Small intestine (tissue), 16 donors: ENCODE measurements at places on chromosomes 3 and 15. TPM values are rescaled to one million over a fixed set of nuclear protein-coding genes. Genes with fewer than 3 reads are reported as not detected.
A peak's percentile ranks its signal among the peaks of the same experiment; 100 is the strongest.

KLHL6 gene
- 1.9 TPM for polyA plus RNA-seq

MEX3B gene
- polyA plus RNA-seq: 0.95 TPM

CEMIP gene
- polyA plus RNA-seq: 0.96 TPM

RTP1 gene
- not detected for polyA plus RNA-seq

SNTN gene
- polyA plus RNA-seq: 0.09 TPM

ADAMTSL3 gene
- 1.6 TPM for polyA plus RNA-seq

CRBN gene
- 49.4 TPM for polyA plus RNA-seq

XCR1 gene
- under 0.01 TPM for polyA plus RNA-seq

STRC gene
- 0.31 TPM for polyA plus RNA-seq

TMC3 gene
- not detected for polyA plus RNA-seq

IMPG2 gene
- 0.66 TPM for polyA plus RNA-seq

RASL12 gene
- 7.7 TPM for polyA plus RNA-seq

TJP1 gene
- polyA plus RNA-seq: 19.5 TPM

COL6A5 gene
- polyA plus RNA-seq: 0.01 TPM

ZPLD1 gene
- polyA plus RNA-seq: 0.43 TPM

DNA sequence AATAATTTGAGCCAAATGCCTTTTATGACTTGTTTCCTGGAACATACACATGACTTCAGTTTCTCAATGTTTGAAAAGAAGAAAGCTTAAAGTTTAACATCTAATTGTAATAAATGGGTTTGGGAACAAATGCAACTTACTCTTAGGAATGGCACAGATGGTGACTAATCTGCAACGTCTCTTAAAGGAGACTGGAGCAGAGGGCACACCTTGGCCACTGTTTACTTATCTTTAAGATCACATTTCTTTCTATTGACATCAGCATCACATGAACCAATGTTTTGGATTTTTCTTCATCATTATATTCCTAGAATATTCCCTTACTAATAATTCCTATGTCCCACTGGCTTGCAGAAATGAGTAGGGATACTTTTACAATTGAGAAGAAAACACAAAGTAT lies 229.5 kb downstream of the CHL1 start:
- no peaks in the 10 kb centered on the region for H3K27me3 ChIP-seq
- H3K4me3 ChIP-seq: no peak overlapping the region
- H3K36me3 ChIP-seq: no peaks in the 10 kb centered on the region
- no peak overlapping the region for H3K27ac ChIP-seq

- H3K36me3 ChIP-seq: no peaks in the 10 kb centered on the region
- H3K27ac ChIP-seq: no peak overlapping the region
- DNase-seq: no peak
- H3K27me3 ChIP-seq: no peaks in the 10 kb centered on the region
- no peaks in the 10 kb centered on the region for H3K4me1 ChIP-seq
These were observed 294.2 kb upstream of the TBL1XR1 start for GRCh38 chr3:177491296-177492032.

DNA sequence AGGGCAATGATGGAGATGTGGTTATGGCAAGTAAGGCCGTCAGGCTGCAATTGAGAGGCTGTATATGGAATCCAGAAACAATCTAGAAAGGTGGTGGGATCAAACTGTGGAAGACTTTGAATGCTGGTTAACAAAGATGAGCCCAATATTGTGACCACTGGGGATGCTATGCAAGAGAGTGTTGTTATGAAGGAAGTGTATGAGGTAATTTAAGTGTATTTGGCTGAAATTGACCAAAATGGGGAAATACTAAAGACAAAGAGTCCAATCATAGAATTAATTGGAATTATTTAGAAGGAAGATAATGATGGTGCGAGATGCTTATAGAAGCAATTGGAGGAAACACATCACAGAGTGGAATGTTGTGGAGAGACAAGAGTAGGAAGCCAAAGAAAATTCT lies 24.5 kb downstream of the BTLA start:
- no peak overlapping the region for H3K27ac ChIP-seq
- H3K4me3 ChIP-seq: no peak overlapping the region
- no peaks in the 10 kb centered on the region for H3K27me3 ChIP-seq
- no peaks in the 10 kb centered on the region for H3K4me1 ChIP-seq
- DNase-seq: no peak

DNA sequence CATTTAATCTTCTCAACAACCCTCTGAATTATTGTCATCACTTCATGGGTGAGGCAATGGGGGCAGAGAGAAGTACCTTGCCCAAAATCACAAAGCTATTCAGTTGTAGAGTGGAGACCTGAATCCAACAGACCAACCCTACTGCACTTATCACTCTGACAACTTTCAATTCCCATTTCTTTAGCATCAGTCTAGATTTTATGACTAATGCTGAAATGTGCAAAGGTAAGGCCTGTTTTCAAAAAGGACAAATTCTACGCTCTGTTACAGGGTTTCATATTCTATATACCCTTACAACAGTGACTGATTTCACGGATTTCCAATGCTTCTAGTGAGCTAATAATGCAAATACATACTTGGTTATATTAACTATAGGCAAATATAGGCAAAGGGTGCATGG lies 286.0 kb downstream of the ADAMTS17 start:
- no peak overlapping the region for H3K27ac ChIP-seq
- no peaks in the 10 kb centered on the region for H3K27me3 ChIP-seq
- no peaks in the 10 kb centered on the region for H3K36me3 ChIP-seq
- no peaks in the 10 kb centered on the region for H3K4me1 ChIP-seq

DNA sequence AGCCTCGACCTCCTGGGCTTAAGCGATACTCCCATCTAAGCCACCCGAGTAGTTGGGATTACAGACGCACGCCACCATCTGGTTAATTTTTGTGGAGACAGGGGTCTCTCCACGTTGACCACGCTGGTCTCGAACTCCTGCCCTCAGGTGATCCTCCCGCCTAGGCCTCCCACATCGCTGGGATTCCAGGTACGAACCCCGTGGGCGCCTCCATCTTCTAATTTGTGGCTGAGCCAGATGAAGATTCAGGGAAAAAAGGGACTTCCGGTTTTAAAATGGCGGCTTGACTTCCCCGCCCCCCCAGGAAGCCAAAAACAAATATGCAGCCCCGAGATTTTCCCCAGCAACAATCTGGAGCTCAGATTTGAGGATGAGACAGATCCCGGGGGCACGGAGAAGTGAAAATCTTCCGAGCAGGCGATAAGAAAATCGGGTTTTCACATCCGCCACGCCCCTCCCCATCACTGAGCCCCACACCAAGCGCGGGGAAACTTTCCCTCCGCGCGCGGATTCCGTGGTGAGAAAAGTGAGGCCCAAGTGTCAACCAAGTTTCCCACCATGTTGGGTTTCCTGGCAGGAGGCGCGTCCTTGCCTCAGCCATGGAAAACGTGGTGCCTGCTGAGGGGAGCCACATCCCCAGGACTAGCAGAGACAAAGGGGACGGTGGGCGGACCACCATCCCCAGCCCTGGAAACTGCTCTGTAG lies 15.4 kb downstream of the CHST14 start:
- no peak overlapping the region for H3K4me3 ChIP-seq
- no peaks in the 10 kb centered on the region for H3K4me1 ChIP-seq
- DNase-seq: no peak
- no peak overlapping the region for H3K27ac ChIP-seq
- no peaks in the 10 kb centered on the region for H3K27me3 ChIP-seq

GRCh38 chr3:188233320-188233719 lies 79.4 kb downstream of the LPP start:
- no peaks in the 10 kb centered on the region for H3K27me3 ChIP-seq
- H3K4me1 ChIP-seq: peaks cover under 1% of the 10 kb centered on the region
- DNase-seq: no peak
- no peaks in the 10 kb centered on the region for H3K36me3 ChIP-seq

DNA sequence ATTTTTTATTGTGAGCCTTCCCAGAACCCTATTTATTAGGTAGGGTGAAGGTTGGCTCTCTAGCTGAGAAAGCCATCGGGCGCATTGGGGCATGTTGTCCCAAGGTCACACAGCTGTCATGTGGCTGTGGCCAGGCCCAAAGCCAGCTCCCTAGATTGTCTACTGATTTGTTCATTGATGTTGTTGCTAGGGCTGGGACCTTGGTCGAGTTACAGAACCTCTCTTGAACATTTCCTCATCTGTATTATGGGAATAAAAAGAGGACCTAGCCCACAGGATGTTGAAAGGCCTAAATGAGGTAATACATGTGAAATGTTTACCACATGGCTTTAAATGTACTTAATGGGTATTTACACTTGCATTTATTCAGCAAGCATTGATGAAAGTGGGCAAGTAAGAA lies 252.5 kb downstream of the SUCLG2 start:
- H3K36me3 ChIP-seq: peaks cover 13% of the 10 kb centered on the region
- no peak for DNase-seq
- no peak overlapping the region for H3K27ac ChIP-seq

- H3K4me3 ChIP-seq: no peak overlapping the region
- no peaks in the 10 kb centered on the region for H3K4me1 ChIP-seq
- DNase-seq: no peak
- H3K27me3 ChIP-seq: no peaks in the 10 kb centered on the region
- H3K36me3 ChIP-seq: no peaks in the 10 kb centered on the region
- no peak overlapping the region for H3K27ac ChIP-seq
These were observed 263.8 kb upstream of the ATP10A start for GRCh38 chr15:26126819-26127387.

DNA sequence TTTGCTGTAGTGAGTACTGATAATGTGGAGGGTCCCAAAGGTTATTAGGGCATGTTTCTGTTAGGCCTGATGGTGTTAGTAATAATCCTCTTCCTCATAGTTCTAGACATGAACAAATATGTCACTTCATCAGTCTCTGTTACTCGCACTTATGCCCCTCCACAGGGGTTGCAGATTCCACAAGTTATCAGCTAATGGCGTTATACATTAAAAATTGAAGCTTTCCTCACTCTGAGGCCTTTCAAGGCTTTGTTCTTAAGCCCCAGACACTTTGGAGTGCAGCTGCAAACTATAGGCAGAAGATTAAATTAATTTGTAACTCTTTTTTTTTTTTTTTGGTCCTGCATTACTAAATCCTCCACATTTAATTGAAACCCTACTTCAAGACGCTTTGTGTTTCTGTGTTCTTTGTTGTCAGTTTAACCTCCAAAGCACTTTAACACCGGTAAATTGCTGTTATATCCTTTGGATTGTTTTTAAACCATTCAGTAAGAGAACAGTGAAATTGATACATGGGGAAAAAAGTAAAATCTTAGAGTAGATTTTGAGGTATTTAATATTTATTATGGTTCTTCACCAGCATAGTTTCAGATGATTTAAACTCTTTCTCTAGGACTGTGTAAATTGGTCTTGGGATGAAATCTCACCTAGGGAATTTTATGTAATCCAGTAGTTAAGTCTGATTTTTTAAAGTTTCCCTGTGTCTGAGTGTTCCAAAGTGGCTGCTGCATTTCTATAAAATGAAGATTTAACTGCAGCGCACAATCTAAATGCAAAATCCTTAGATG lies 103.1 kb upstream of the SKOR1 start:
- no peak overlapping the region for H3K4me3 ChIP-seq
- no peaks in the 10 kb centered on the region for H3K36me3 ChIP-seq
- H3K27me3 ChIP-seq: no peaks in the 10 kb centered on the region
- H3K27ac ChIP-seq: no peak overlapping the region
- no peak for DNase-seq

GRCh38 chr3:195466251-195466650 lies 23.4 kb upstream of the ACAP2 start:
- H3K27me3 ChIP-seq: no peaks in the 10 kb centered on the region
- no peak for DNase-seq
- H3K4me1 ChIP-seq: no peaks in the 10 kb centered on the region
- no peak overlapping the region for H3K27ac ChIP-seq

DNA sequence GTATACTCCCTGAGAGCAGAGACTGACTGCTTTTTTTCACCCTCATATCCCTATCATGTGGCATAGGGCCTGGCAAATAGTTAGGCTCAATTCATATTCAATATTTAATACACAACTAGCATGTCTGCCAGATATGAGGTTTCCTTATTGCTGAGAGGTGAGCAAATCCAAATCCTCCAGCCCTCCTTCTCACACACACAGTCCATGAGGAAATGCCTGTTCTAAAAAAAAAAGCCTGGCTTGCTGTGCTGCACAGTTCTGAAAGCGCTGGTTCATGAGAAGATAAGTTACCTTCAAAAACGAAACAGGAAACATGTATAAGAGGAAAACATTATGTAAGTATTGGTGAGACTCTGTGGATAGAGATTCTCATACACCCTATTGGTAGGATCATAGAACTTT lies 15.5 kb upstream of the ACAP2 start:
- H3K4me1 ChIP-seq: no peaks in the 10 kb centered on the region
- peak; percentile 53 for DNase-seq
- no peak overlapping the region for H3K4me3 ChIP-seq
- H3K27me3 ChIP-seq: no peaks in the 10 kb centered on the region
- H3K36me3 ChIP-seq: no peaks in the 10 kb centered on the region
- peak overlapping the region; percentile 23 for H3K27ac ChIP-seq

- no peak overlapping the region for H3K4me3 ChIP-seq
- H3K27ac ChIP-seq: no peak overlapping the region
- peaks cover 3% of the 10 kb centered on the region for H3K27me3 ChIP-seq
- no peak for DNase-seq
These were observed 300.9 kb downstream of the MCTP2 start for GRCh38 chr15:94532226-94532625.

GRCh38 chr3:158460926-158461325 lies 110.1 kb upstream of the MLF1 start:
- H3K27me3 ChIP-seq: no peaks in the 10 kb centered on the region
- no peak overlapping the region for H3K4me3 ChIP-seq
- no peaks in the 10 kb centered on the region for H3K4me1 ChIP-seq
- H3K27ac ChIP-seq: no peak overlapping the region

DNA sequence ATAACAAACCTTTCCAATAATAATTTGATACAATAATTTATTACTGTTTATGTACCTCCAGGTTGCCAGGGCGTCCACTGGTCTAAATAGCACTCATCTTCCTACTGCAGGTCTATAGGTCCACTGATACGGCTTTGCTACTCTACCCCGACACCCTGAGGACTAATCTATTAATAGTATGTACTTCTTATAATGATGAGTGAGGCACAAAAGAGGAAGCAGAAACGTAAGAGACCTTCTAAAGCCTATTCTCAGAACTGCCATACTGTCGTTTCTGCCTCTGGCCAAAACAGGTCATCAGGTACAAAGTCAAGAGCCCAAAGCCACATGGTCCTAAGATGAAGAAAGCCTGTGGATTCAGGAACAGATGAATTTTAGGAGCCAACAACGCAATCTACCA lies 163.2 kb upstream of the GRM7 start:
- H3K4me3 ChIP-seq: no peak overlapping the region
- no peaks in the 10 kb centered on the region for H3K4me1 ChIP-seq
- no peaks in the 10 kb centered on the region for H3K27me3 ChIP-seq
- no peak for DNase-seq
- no peak overlapping the region for H3K27ac ChIP-seq
- H3K36me3 ChIP-seq: no peaks in the 10 kb centered on the region

- no peak for DNase-seq
- H3K4me3 ChIP-seq: no peak overlapping the region
- H3K36me3 ChIP-seq: peaks cover 3% of the 10 kb centered on the region
- H3K27me3 ChIP-seq: no peaks in the 10 kb centered on the region
These were observed 14.3 kb downstream of the ZBTB38 start for GRCh38 chr3:141382571-141382970.

GRCh38 chr3:156461889-156462288 lies 93.0 kb downstream of the SSR3 start:
- H3K27me3 ChIP-seq: no peaks in the 10 kb centered on the region
- H3K4me1 ChIP-seq: no peaks in the 10 kb centered on the region
- DNase-seq: no peak
- H3K27ac ChIP-seq: no peak overlapping the region
- H3K36me3 ChIP-seq: no peaks in the 10 kb centered on the region
- no peak overlapping the region for H3K4me3 ChIP-seq

- H3K4me3 ChIP-seq: no peak overlapping the region
- no peak overlapping the region for H3K27ac ChIP-seq
- DNase-seq: no peak
- no peaks in the 10 kb centered on the region for H3K4me1 ChIP-seq
These were observed 55.5 kb upstream of the AGTR1 start for GRCh38 chr3:148642214-148642613.

GRCh38 chr3:31531452-31531991 lies 1.2 kb upstream of the STT3B start:
- peak overlapping the region; percentile 100 for H3K27ac ChIP-seq
- no peaks in the 10 kb centered on the region for H3K27me3 ChIP-seq
- no peak for DNase-seq
- H3K4me1 ChIP-seq: peaks cover 2% of the 10 kb centered on the region
- H3K4me3 ChIP-seq: peak overlapping the region; percentile 60
